ENCODE measurements at places on chromosomes 2 and 18.

- no peak for DNase-seq
These were observed 423.6 kb upstream of the TNP1 start for GRCh38 chr2:217283460-217283859.

- DNase-seq = no peak
These were observed 18.9 kb downstream of the SNORC start for GRCh38 chr2:232888839-232889529.

DNA sequence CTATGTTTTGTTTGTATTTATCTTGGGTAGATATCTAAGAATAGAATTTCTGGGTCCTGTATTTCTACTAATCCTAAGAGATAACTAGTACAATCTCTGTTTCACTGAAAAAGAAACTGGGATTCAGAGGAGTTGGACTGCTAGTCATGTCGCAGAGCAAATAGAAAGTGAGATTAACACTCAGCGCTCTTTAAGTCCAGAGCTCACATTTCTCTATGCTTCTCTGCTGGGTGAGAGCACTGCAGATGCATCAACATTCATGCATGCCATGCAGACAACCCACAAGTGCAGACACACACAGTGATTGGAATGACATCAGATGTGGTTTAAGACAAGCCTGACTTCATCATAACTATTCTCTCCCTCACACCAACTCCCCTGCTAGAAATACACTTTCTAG, 563.8 kb downstream of the TDRD15 start:
- no peak for DNase-seq

DNA sequence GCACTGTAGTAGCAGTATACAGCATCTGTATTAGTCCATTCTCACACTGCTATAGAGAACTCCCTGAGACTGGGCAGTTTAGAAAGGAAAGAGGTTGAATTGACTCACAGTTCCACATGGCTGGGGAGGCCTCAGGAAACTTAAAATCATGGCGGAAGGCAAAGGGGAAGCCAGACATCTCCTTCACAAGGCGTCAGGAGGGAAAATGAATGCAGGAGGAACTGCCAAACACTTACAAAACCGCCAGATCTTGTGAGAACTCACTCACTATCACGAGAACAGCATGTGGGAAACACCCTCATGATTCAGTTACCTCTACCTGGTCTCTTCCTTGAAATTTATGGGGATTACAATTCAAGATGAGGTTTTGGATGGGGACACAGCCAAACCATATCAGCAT, 25.4 kb downstream of the MAP4K4 start:
- no peak for DNase-seq

DNA sequence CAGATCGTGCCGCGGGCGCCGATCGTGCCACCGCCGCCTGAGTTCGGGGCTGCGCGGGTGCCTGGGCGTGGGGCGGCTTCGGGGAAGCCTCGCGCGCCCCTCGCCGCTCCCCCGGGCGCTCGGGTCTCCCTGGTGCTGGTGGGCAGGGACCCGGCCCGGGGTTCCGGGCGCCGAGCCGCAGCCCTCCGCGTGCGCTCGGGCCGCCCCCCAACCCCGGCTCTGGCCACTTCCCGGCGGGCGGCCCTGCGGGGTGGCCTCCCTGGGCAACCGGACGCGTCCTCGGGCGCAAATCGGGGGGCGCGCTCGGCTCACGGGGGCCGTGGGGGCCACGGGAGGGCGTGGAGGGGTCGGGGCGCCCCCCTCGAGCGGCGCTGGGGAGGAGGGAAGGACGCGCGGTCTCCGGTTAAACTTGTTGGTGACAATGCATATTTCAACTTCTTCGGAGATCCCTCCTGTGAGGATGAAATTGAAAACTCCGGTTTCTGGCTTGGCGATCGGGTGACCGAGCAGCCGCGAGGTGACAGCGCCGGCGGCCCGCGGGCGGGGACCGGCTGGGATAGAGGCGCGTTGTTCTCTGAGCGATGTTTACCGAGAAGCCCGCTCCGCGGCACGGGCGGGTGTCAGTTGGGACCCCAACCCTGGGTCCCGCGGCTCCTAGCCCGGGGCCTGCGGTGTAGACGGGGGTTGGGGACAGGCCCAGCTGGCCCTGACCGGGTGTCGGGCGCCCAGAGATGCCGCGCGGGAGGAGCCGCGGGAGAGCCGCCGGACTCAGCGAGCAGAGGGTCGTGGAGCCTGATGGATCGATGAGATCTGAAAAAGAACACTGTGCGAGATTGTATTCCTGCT, 676 bp downstream of the SH3BP4 start:
- peak; percentile 58 for DNase-seq

DNA sequence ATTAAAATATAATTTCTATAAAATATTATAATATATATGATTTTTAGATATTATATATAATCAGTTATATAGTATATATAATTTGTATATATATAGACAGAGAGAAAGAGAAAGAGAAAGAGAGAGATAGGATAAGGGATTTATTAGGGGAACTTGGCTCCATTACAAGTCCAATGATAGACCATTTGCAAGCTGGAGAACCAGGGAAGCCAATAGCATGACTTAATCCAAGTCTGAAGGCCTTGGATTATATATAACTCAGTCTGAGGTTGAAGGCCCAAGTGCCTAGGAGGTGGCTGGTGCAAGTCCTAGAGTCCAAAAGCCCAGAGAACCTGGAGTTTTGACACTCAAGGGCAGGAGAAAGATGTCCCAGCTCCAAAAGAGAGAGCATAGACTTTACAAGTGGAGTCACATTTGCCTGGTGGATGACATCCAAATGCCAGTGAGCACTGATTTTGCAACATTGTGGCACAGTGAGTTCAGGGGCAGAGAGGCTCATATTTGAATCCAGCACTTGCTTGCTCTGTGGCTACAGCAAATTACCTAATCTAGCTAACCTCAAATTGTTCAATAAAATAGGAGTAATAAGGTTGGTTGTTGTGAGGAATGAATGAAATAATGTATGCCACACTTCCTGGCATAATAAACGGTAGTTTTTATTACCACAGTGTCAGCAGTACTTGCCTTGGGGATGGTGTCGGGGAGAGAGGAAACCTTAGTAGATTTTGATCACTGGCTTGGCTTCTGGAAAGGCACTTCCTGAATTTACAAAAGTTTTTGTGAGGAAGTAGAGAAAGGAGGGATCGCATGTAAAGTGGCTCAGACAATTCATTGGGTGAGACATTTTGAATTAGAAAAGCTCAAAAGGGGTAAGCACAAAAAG, 69.6 kb upstream of the CD28 start:
- no peak for DNase-seq

DNA sequence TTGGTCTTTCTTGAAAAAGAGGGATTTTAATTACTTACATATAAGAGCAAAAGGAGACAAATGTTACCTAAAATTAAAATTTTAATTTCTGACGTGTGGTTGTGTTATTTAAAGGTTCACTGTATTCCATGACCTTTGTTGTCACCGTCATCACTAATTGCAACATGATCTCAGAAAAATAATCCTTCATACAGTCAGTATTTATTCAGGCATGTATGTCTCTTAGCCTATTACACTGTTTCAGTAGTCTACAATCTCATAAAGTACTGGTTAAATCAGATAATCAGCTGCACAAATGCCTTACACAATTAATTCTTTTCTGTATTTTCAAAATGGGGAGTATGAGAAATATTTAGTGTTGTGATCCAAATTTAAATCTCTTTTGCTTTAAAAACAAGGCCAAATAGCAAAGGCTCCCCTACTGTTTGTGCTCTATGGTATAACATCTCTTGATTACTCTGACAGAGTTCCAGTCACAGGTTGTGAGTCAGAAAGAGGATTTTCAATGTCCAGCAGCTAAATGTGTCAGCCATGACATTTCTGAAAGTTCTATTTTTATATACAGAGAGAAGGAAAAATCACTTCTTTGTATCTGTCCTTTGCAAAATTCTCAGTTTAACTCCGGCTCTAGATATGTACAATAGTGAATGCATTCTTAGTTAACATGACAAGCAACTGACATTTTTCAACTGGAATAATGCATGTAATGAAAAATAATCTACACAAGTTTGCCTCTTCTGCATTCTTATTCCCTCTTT, 184.0 kb downstream of the FIGN start:
- no peak for DNase-seq

GRCh38 chr18:49837889-49838288, 24.6 kb upstream of the ACAA2 start:
- DNase-seq = no peak
